Ovary (tissue), 10 donors: ENCODE measurements at places on chromosomes 13 and 19. TPM values are rescaled to one million over a fixed set of nuclear protein-coding genes. Genes with fewer than 3 reads are reported as not detected.
A peak's percentile ranks its signal among the peaks of the same experiment; 100 is the strongest.

DNA sequence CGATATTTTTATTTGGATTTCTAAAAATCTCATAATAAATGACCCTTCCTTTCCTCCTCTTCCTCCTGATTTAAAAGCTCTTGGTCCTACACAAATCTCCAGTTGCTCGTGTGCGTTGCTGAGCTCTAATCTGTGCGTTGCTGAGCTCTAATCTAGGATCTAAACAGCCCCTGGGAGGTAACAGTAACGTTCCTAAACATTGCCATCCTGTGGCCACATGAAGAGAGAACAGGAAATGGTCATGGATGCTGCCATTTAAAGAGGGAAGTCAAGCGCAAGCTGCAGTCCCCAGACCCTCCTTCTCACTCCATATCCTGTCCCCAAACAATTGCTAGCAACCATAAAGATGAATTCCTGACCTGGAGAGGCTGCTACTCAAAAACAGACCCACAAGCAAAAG is 170.8 kb downstream of the NUFIP1 start:
- DNase-seq = no peak

The PEAK3 gene
- total RNA-seq = 0.18 TPM

The ZNF442 gene
- total RNA-seq = 5.0 TPM

DNA sequence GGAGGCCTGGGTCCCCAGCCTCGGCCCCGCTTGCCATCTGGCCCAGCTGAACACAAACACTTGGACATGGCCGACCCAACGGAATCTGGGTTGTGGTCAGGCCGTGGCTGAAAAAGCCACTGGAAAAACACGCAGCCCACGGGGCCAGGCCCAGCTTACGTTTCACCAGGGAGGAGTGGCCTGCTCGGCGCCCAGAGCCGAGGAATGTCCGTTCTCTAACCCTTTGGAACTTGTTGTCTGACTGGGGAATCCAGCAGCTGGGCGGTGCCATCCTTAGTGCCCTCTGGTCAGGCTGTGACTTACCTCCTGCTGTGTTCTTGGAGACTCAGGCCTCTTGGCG is 13.8 kb downstream of the CILP2 start:
- DNase-seq = no peak

- DNase-seq = no peak
These were observed 7.7 kb upstream of the GPR18 start for GRCh38 chr13:99265821-99266426.

- DNase-seq = no peak
These were observed 1.3 kb downstream of the FPR3 start for GRCh38 chr19:51796195-51796679.

GRCh38 chr13:76635232-76636230 is 250.7 kb downstream of the KCTD12 start:
- no peak for DNase-seq

GRCh38 chr13:32976056-32976805 is 40.0 kb upstream of the KL start:
- DNase-seq = no peak

GRCh38 chr19:30130356-30131122 is 188.5 kb downstream of the URI1 start:
- DNase-seq = peak; percentile 1

- no peak for DNase-seq
These were observed 19.1 kb downstream of the DNAJC15 start for GRCh38 chr13:43042410-43042921.

DNA sequence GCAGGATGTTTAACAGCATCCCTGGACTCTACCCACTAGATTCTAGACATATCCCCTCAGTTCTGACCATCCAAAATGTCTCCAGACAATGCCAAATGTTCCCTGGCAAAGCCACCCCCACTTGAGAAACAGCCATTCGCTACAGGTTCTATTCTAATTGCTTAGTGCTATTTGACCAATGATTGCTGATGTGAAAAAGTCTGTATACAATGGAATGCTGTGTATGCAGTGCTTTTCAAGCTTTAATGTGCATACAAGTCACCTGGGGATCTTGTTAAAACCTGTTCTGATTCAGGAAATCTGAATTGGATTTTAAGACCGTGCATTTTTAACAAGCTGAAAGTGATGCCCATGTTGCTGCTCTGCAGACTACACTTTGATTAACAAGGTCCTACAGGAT is 331.8 kb upstream of the KLF12 start:
- no peak for DNase-seq

- DNase-seq = no peak
These were observed 28.2 kb upstream of the CYSLTR2 start for GRCh38 chr13:48625413-48626076.

- DNase-seq = no peak
These were observed at the start of gene APC2 for GRCh38 chr19:1449467-1450442. TSS of gene APC2 (plus strand) at chr19:1450121. CDS start at chr19:1453002, 2,881 bp downstream.

GRCh38 chr13:28819046-28819730 is 951 bp upstream of the MTUS2 start:
- DNase-seq = no peak

The ASF1B gene
- 0.88 TPM for total RNA-seq

The ZMYM2 gene
- total RNA-seq = 92.2 TPM

GRCh38 chr19:17244618-17245534 is 843 bp downstream of the NR2F6 start:
- DNase-seq = peak; percentile 57

The PSG3 gene
- total RNA-seq = not detected

- no peak for DNase-seq
These were observed 56.0 kb upstream of the ARGLU1 start for GRCh38 chr13:106623799-106624460.

The SH2D3A gene
- 0.40 TPM for total RNA-seq
